ENCODE measurements at places on chromosomes 3 and 15.

GRCh38 chr15:36356978-36357601 is 222.3 kb upstream of the CDIN1 start:
- no peak for DNase-seq

- DNase-seq = no peak
Observed at GRCh38 chr15:85905751-85906450, 111.2 kb upstream of the KLHL25 start.

- peak; percentile 50 for DNase-seq
Observed at GRCh38 chr3:71652781-71653413, 69.4 kb upstream of the FOXP1 start.

DNA sequence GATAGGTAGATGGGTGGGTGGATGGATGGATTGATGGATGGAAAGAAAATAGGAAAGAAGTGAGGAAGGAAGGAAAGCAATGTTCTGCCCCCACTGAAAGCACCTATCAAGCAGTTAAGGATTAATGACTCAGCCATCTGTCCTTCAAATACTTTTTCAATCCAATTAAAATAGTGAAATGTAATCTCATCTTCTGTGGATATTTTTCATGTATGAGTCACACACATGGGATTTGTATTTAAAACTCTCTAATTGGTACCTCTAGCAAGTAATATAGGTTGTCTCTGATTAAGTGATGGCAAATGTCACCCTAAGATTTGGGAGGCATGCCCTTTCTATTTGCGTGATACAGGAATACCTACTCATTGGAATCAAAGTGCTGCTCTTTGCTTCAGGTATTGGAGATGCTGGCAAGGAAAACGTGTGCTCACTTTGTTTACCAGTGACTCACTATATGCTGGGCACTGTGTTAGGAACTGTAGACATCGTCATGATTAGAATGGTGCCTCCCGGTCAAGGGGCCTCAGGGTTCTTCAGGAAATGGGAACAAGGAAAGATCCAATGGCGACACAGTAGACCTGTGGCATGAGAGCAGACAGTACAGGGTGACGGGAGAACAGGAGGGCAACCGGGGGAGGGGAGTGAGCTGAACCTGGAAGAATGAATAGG is 230.1 kb downstream of the CLSTN2 start:
- no peak for DNase-seq

Measured in HepG2 (cell line).